ENCODE measurements at places on chromosomes 13 and 19.
A peak's percentile ranks its signal among the peaks of the same experiment; 100 is the strongest.

DNA sequence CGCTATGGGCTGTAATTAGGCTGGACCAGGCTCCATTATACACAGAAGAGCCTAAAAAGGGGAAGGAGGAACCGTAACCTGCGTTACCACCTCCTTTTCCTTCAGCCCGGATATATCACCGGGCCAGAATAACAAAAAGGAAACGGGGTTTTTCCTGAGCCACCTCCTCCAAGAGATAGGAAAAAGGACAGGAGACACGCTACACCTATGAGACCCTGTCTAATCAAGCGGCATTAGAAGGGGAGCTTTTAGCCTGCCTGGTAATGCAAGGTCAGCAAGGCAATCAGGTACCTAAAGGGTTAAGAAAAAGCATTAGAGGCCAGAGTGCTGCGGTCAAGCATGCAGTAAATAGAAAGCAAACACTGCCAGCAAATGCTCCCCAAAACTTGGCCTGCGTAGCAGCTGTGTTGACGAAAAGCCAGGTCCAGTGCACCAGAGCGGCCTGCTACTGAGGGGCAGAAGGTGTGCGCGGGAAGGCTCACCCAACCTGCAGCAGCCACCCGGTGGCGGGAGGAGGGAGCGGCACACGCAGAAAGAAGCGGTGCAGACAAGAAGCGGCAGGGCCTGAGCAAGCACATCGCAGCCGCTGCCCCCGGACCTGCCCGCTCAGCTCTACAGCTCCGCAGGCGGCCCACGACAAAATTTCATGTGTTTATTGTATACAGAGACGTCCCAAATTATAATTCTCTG lies 1466.1 kb downstream of the UQCRFS1 start:
- peak; percentile 30 for DNase-seq

DNA sequence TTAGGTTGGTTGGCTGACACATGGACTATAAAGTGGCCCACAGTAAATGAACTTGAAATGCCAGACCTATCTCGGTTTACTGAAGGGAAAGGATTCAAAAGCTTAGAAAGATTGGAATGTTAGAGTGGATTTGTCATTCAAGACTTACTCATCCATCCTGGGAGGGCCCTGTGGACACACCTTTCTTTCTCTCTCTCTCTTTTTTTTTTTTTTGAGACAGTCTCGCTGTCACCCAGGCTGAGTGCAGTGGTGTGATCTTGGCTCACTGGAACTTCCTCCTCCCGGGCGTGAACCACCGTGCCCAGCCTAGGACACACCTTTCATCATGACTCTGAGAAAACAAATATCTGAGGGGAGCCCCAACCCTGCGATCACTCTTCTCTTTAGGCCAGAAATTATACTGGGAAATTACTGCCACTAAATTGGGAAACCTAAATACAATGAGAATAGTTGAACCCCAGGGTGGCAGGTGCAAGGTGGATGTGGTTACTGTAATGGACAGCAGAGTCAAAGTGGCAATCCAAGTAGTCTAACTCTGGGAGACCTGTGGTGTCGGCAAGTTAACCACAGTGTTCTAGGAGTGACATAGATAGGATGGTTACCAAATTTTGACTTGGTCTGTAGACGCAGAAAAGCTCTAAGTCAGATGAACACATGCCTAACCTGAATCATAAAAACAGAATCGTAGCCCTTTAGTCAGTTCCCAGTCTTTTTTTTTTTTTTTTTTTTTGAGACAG lies 47.1 kb upstream of the ZMYM5 start:
- DNase-seq: no peak

- DNase-seq: no peak
These were observed 14.2 kb upstream of the LENG8 start for GRCh38 chr19:54434873-54435214.

- no peak for DNase-seq
These were observed 56.8 kb downstream of the TNFSF13B start for GRCh38 chr13:108326309-108326708.

DNA sequence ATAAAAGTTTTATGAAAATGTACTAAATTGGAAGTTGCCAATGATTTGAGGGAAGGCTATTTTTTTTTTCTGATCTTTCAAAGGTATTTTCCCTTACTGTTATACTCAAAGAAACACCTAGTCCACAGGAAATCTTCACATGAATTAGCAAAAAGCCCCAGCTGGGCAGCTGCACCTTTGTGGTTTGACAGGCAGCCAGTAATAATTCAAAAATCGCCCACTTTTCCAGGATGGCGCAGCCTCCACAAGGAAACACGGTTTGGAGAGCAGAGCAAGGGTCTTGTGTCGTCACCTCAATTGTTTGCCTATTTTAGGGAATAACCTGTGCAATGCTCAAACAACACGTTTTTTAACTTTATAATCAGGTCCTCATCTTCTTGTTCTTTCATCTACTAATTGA lies 324.9 kb upstream of the GPC6 start:
- DNase-seq: no peak

DNA sequence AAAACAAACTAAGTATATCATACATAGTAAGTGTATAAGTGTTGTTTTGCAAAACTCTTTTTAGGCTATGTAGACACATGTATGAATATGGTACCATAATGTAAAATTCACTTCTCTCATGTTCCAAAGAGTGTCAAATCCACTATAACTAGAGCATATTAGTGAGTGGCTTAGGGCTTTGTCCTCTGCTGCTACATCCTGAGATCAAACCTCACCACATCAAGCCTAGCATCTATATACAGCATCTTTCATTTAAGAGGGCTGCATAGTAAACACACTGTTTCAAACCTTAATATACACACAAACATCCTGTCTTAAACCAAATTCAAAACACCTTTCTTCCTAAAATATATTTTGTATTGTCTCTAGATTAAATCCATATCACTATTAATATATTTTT lies 38.7 kb downstream of the ELF1 start:
- DNase-seq: no peak

- peak; percentile 85 for DNase-seq
These were observed 43.3 kb downstream of the RFX2 start for GRCh38 chr19:6066661-6067646.

DNA sequence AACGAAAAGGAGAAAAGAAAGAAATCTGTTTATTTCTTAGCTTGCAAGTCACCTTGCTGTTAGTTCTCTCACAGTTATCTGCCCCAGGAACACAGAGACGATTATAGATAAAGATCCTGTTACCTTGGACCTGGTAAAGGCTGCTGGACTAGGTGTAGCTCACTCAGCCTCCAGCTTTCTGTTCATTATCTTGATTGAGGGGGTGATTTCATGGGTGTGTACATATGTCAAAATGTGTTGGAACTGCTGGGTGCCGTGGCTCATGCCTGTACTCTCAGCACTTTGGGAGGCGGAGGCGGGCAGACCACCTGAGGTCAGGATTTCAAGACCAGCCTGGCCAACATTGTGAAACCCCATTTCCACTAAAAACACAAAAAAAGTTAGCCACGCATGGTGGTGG lies 27.9 kb downstream of the CERS4 start:
- no peak for DNase-seq

- DNase-seq: no peak
These were observed 51.3 kb downstream of the CDADC1 start for GRCh38 chr13:49298903-49299605.

- DNase-seq: peak; percentile 61
These were observed 698 bp downstream of the BLOC1S3 start for GRCh38 chr19:45179072-45179891.

DNA sequence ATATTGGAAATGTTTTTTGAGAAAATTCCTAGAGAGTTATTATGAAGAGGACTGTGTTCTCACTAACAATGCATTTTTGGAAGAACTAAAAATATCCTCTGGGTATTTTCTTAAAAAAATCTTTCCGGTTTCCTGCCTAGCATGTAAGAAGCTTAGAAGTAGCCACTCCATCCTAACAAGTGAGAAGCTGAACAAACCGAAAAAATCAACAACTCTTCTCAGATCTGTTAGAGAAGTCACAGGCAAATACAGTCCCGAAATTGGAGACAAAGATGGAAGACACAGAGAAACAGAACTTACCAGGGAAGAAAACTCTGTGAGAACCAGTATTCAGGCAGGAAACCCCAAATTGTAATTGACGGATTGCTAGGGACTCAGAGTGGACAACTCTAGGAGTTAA lies 173.0 kb downstream of the KLF12 start:
- DNase-seq: no peak

GRCh38 chr13:46698014-46698413 lies 98.9 kb downstream of the ESD start:
- DNase-seq: no peak

DNA sequence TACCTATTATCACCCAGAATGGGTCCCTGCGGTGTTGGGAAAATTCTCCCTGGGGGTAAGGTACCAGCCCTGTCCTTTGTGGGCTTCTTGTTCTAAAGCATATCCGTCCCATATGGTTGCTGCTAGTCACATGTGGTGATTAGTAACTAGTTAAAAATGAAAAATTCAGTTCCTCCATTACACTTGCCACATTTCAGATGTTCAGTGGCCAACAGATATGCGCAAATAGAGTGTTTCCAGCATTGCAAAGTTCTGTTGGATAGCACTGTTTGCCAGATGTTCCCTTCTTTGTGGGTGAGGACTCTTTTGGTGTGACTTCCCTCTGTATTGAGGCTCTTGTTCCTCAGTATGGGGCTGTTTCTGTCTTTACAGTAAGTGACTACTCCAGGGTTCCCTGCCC lies 3.8 kb downstream of the CNOT3 start:
- DNase-seq: no peak

GRCh38 chr13:27130979-27131623 lies 40.5 kb downstream of the USP12 start:
- DNase-seq: no peak

DNA sequence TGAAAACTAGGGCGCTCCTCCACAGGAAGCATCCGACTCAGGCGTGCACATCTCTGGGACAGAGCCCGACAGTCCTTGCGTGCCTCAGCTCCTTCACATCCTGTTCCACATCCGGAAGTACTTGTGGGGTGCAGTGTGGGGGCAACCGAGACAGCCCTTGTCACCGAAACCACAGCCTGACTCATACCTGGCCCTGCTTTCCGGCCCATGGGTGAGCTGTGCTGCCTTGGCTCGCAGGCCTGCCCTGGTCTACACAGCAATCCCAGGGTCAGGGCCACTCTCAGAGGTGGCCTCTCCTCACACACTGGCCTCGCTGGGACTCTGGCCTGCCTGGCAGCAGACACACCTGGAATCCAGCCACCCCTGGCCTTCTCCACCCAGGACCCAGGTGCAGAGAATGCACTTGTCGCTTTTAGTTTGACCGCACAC lies 100.4 kb downstream of the STK24 start:
- no peak for DNase-seq

GRCh38 chr19:19562665-19563347 lies 24.7 kb downstream of the CILP2 start:
- DNase-seq: no peak

DNA sequence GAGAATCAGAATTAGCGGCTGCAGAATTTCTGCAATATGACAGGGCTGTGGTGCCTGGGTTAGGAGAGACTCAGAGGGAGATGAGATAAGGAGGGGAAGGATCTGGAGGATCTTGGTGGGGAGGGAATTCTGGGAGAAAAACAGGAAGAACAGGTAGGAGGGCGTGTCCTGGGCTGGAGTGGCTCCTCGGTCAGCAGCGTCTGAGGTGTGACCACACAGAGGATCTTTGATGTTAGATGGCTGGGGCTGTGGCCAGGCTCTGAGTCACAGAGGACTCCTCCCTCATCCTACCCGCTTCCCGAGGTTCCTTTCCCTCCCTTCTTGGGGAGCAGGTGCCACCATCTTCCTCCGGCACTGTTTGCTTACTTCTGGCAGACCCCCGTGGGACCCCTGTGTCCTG lies 6.4 kb upstream of the KLK6 start:
- DNase-seq: no peak

- DNase-seq: no peak
These were observed 22.8 kb upstream of the BCL3 start for GRCh38 chr19:44725684-44726083.

DNA sequence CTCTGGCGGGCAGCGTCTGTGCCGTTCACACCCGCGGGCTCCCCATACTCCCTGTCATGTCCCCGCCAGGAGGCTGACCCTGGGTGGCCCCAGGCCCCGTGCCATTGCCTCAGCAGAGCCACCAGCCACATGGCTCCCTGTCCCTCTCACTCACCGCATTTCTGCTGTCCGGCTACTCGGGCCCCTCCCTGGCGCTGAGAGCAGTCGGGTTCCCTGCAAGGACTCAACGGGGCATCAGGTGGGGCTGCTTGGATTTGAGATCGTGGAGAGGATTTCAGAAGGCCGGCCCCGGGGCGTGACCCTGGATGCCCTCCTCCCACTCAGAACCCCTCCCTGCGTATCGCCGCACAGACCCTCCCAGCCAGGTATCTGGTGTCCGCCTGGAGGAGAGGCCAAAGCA lies 142.1 kb downstream of the KDM4B start:
- DNase-seq: no peak

GRCh38 chr13:31956980-31957644 lies 74.5 kb upstream of the FRY start:
- DNase-seq: no peak

DNA sequence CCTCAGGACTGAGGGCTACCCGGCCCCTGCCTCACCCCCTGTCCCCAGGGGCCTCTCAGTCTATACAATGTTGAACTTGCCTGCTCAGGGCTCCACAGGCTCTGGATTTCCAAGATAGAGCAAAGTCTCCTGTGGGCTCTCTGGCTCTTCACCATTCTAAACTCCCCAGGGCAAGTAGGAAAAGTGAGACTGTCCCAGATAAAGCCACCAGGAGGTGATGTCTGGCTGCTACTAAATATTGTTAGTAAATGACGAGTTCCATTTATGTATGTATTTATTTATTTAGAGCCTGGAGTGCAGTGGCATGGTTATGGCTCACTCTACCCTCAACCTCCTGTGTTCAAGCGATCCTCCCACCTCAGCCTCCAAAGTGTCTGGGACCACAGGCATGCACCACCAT lies 73.6 kb upstream of the SIAH3 start:
- no peak for DNase-seq

GRCh38 chr13:76980075-76980718 lies 11.7 kb upstream of the CLN5 start:
- peak; percentile 96 for DNase-seq

GRCh38 chr13:40060296-40061007 lies 405.0 kb downstream of the COG6 start:
- no peak for DNase-seq

- no peak for DNase-seq
These were observed 476.2 kb downstream of the KLF12 start for GRCh38 chr13:73657821-73658540.

DNA sequence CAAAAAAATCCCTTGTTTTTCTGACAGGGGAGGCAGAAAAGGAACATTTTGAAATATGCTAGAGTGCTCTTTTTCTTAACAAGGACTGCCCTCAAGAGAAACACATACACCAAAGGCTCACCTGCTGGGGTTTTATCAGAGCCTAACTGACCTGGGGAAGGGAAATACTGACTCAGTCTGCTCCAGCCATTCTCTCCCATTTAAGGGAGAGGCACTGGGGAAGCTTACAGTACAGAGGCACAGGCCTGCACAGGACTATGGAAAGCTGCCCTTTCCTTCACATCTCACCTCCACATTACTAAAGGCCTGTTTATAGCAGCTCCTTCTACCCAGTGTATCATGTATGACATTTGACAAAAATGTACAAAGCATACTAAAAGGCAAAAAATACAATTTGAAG lies 30.3 kb downstream of the TNFRSF19 start:
- DNase-seq: no peak

- no peak for DNase-seq
These were observed 14.1 kb upstream of the RELB start for GRCh38 chr19:44987148-44987675.

- DNase-seq: no peak
These were observed 61.4 kb downstream of the GPR12 start for GRCh38 chr13:26699197-26699490.

GRCh38 chr13:48827709-48828108 lies 148.0 kb upstream of the FNDC3A start:
- DNase-seq: no peak
